Hematopoietic multipotent progenitor cell treated with erythropoietin and hydrocortisone succinate and interleukin-3 and kit ligand, for 17 days (in vitro differentiated cells): ENCODE measurements at places on chromosomes 16 and 17.

DNA sequence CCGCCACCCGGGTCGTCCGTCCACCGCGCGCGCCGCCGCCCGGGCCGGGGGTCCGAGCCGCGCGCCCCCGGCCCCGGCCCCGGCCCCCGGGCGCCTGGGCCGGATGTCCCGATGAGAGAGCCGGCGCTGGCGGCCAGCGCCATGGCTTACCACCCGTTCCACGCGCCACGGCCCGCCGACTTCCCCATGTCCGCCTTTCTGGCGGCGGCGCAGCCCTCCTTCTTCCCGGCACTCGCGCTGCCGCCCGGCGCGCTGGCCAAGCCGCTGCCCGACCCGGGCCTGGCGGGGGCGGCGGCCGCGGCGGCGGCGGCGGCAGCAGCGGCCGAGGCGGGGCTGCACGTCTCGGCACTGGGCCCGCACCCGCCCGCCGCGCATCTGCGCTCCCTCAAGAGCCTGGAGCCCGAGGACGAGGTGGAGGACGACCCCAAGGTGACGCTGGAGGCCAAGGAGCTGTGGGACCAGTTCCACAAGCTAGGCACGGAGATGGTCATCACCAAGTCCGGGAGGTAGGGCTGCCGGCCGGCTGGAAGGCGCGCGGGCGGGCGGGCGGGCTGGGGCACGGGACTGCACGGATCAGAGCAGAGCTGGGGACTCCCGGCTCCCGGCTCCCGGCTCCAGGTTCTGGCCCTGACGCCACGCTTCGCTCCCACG is 548 bp downstream of the TBX2 start:
- no peak for DNase-seq

GRCh38 chr16:14586637-14587305 is 43.3 kb downstream of the PARN start:
- DNase-seq, result no peak

GRCh38 chr17:34813290-34813689 is 148.0 kb downstream of the CCT6B start:
- DNase-seq, result no peak

DNA sequence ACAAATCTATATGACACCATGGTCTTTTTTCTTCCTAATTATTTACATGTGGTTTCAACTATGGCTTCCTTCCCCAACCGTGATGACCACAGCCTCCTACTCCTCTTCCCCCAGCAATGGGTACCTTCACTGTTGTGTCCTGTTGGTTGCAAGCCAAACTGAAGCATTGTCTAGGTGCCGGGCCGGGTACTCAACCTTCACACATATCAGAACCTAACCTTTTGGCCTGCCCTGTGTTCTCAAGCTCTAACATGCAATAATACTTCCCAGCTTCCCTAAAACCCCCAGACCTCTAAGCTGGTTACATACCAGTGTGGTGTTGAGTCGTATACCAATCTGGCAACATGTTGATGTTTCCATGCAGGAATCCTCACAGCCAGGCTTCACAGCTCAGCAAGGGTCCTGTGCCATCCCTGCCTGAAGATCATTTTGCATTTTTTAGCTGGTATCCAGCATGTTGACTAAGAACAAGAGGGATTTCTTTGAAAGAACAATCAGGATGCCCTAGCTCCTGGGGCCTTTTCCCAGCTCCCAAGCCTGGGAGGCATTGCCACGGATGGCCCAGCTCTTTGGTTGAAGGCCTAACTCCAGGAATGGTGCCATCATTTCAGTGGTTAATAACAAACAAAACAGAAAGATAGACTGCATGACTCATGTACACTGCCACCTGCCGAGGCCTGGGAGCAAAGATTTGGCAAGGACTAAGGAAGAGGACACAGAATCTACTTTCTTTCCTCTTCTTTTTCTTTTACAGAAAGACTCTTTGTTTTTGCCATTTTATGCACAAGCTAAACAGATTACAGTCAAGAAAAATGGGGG is 373.7 kb upstream of the SALL1 start:
- DNase-seq, result no peak

DNA sequence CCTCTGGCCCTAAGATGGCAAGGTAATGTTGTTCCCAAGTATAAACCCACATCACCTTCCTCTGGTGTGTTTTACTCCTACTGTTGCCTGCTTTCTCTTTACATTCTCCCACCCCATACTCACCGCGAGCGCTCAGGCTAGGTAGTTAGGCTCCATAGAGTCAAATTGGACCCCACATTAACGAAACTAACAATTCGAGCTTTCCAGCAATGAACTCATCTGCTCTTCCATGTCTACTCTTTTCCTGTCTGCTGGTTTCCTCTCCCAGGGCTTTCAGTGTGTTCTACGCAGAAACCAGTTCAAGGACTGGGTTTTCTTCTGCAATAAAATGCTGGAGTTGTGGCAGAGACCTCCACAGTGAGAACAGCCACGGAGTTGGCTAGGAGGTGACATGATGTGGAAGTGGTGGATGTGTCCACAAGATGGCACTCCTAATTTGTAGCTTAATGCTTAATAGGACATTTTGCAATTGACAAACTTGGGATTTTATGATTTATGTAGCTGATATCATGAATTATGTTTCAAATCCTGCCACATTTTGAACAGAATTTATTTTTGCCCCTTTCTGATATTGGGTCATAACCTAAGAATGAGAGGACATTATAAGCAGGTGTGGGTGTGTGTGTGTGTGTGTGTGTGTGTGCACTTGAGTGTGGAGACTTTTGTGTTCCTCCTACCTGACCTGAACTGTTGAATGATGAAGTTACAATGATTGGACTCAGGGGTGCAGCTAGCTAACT is 2.2 kb upstream of the UQCRC2 start:
- peak; percentile 45 for DNase-seq

DNA sequence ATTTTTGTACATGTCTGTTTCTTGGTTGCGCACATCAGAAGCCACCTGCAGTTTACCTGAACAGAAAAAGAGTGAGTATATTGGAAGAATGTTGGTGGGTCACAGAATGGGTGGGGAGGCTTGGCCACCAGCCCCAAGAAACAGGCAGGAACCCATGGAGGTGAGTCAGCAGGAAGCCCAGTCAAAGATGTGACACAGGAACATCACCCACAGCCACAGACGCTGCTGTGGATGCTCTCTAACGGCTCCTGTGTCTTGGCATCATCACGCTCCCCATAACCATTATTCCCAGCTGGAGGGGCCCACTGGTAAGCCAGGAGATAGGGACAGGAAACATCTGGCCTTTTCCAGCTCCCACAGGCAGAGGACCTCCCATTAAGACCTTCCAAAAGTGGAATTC is 94.0 kb upstream of the WSB1 start:
- no peak for DNase-seq
